ENCODE measurements at places on chromosomes 1 and 21.
A peak's percentile ranks its signal among the peaks of the same experiment; 100 is the strongest.

GRCh38 chr1:223654083-223654482 lies 11.4 kb downstream of the CAPN8 start:
- no peak for DNase-seq

- no peak for DNase-seq
Observed at GRCh38 chr1:95927061-95927460, 693.1 kb downstream of the RWDD3 start.

- DNase-seq = no peak
Observed at GRCh38 chr1:17404034-17404684, 32.2 kb downstream of the PADI6 start.

DNA sequence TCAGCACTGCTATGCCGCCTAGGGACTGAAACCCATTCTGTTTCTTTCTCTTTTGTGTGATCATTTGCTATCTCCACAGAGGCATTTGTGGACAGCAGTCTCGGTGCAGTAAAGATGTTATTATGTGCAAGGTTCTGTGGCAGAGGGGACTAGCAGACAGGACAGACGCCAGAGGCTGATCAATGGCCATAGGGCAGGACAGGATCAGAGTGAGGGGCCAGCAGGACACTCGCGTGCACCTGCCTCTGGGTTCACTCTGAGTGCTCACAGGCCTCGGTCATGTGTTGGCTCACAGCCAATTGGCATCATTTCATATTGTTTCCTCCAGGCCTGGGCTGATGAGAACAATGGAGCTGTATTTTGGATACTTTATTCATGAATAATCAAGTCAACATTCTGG lies 212.6 kb downstream of the TGFB2 start:
- DNase-seq = no peak

GRCh38 chr1:155093911-155094621 lies 15.4 kb downstream of the EFNA3 start:
- peak; percentile 77 for DNase-seq

DNA sequence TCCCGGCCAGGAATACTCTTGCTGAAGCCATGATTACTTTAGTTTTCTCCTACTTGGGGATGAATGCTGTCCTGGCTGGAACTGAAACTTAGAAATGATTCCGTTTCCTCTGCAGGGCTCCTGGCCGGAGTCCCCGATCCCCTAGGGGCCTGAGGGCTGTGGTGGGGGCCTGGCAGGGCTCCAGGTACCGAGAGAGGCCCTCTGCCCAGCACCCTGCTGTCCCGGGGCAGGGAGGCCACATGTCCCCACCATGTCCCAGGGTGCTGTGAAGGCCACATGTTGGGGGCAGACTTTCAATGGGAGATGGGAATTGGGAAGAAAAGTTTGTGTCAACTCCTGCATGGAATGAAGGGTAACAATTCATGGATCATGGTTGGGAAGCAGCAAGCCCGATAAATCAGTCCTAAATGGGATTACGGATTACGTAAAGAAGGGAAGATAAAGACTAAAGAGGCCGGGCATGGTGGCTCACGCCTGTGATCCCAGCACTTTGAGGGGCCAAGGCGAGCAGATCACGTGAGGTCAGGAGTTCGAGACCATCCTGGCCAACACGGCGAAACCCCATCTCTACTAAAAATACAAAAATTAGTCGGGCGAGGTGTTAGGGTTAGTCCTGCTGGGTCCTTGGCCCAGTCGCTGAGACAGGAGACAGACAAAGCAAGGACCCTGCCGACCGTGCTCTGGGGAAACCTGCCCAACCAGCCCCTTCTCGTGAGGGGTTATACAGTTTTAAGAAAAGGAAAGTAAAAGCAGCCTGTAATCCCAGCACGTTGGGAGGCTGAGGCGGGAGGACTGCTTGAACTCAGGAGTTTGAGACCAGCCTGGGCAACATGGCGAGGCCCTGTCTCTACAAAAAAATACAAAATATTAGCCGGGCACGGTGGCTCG lies 37.6 kb downstream of the MORN1 start:
- no peak for DNase-seq

DNA sequence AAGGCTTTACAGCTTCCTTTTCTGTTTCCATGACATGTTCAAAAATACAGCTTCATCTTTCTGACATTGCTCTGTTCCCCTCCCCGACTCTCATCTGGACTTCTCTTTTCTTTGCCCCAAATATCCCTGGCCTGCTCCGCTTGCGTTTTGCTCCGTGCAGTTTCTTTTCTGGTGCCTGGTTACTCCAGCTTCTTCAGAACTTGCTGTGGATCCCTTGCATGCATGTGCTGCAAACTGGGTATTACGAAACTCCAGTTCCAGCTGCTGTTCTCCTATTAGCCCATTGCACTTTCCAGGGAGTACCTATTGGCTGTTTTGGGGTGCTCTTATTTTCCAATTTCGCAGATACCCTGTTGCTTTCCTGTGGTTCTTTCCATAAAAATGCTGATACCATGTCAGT lies 9.9 kb upstream of the NDC1 start:
- DNase-seq = no peak

DNA sequence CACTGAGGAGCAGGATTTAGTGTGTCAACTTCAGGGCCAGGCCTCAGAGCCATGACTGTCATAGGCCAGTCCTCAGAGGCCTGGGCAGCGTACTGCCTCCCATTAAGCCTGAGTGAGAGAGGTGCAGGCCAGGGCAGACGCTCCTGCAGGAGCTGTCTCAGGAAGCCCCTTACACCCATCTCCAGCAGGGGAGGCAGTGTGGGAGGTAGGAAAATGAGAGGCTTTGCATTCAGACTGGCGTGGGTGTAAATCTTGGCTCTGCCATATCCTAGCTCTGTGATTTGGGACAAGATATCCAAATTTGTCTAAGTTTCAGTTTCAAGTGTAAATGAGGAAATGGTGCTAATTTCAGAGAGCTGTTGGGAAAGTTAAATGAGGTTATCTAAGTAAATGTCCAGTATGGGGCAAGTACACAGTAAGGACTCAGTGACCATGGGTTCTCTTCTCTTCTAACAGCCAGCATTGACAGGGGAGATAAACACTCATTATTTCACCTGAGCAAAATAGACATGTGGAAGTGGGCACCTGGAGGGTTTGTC lies 184.1 kb downstream of the ZSCAN20 start:
- DNase-seq = no peak

DNA sequence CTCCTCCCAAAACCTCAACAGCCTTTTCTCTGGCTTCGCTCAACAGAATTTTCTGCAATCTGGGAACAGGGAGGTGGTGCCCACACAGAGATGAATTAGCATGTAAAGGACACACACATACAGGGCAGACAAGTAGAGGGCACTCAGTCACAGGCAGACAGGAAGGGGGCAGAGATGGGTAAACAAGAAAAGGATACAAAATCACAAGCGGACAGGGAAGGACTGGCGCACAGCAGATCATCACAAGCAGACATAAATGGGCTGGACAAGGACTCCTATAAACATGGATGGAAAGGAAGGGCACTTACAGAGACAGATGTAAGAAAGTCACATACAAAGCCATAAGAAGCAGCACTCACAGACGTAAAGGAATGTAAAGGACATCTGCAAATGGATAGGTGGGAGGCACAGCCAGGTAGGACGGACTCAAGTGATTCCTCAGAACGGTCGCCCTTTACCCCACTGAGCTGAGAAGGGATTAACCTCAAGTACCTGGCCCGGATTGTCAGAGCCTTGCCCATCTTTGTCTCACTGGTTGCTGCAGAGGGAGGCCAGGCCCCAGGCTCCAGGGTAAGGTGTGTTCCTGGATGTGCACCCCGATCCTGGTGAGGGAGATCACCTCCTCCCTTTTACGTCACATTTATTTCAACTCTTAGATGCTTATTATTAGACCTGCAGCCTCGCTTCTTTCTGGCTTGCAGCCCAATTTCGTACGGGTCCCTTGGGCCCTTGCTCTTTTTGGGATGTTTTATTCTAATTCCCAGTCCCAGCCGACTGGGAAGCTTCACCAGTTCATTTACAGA lies 836 bp upstream of the PRCC start:
- DNase-seq = no peak

DNA sequence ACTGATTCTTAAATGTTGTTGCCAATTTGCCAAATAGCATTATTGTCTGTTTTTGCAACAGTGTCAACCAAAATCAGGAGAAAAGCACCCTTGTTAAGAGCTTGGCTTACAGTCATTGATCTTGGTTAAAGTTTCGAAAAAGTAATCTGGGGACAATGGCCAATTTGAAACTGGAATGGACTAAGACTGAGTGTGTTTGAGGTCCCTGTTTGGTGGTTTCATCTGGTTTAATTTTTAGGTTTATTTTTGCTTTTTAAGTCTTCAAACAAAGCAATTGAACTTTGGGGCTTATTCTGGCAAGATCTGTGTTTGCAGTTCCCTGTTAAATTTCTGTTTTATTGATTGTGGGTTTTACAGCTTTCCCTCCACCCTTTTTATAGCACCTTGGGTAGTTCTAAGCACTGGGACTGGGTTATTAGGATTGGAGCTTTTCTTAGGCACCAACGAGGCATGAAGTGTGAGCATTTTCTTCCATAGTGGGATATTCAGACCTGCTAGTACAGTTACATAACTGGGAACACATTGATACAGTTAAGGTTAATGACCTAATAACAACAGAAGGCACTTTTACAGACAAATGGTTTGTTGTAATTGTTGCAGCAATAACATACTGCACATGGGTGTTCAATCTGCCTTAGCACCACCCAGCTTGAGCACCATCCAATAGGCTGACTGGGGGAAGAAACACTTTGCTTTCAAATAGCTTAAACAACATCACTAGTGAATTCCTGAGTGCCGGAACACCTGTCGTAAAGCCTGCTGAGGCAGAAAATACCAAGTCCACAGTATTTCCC lies 40.6 kb upstream of the MAP10 start:
- DNase-seq = no peak

GRCh38 chr1:6727535-6727934 lies 25.9 kb upstream of the DNAJC11 start:
- DNase-seq = no peak

DNA sequence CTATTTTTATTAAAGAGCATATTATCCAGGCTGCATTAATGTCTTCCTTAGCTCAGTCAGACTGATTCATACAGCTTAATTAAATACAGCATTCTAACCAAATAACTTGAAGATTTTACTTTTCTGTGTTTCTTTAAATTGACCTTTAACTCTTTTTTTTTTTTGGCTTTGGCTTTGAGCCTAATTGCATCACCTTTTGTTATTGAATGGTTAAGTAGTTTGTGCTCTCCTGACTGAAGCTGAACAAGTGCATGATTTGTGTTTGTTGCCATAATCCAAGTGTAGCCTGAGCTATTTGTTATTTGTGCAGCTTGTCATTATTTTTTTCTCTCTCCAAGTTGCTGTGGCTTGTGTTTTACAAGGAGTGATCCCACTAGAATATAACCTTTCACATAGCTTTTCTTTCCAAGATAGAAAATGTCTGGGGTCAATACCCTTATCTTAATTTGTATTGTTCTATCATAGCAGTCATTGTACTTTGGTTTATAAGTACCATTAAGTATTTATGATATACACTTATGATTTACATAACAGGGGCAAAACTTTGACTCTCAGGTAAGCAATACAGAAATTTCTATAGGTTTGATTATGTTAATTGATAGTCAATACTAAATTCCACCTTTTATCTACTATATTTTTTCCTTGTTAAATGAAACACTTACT lies 31.6 kb downstream of the CDC14A start:
- DNase-seq = no peak

DNA sequence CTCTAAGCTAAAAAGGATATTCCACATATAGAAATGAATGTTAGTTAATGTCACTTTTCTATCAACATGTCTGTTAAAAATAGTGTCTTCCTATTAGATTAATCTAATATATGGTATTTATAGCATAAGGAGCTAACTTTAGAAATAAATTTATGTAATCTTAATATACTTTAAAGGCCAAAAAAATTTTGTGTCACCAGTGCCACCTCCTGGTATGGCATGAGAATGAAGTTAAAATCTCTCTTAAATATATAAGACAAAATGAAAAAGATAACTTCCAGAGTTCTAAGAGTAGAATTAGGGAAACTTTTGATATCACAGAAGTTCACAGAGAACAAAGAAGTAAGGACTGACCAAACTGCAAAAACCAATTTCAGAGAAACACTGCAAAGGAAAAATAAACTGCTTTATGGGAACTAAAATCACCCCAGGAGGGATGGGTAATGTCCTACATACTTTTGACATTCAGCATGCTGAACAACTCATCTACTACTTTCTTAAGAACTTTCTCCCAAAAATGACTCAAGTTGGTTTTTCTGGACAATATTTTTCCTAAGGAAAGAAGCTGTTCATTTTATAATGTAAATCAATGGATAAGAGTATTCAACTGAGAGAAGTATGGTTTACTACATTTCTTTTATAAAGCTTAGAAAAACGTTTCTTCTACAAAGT lies 82.8 kb downstream of the TRIM33 start:
- DNase-seq = peak; percentile 3

- no peak for DNase-seq
Observed at GRCh38 chr1:196856053-196856452, 31.8 kb upstream of the CFHR4 start.

- no peak for DNase-seq
Observed at GRCh38 chr1:87338566-87338965, 9.9 kb downstream of the LMO4 start.

GRCh38 chr1:2287649-2288048 lies 59.5 kb downstream of the SKI start:
- DNase-seq = no peak
